ENCODE measurements at places on chromosomes 1 and 21.

- no peak for DNase-seq
Measured at GRCh38 chr1:67608661-67609576, 76.1 kb upstream of the GADD45A start.

DNA sequence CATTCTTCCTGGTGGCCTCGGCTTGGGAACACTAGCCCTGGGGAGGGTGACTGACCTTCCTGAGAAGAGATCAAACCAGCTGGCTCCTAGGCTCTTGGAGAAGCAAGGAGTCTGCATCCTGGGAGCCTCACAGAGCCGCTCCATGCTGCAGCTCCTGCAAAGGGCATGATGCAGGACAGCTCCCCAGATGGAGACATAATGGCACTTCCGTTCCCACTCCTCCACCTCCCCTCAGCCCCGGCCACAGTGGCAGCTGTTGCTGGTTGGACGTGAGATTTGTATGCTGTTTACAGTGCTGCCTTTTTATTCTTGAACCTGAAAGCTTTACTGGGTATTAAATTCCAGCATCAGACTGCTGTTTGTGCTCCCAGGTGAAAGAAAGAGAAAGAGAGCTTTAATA lies 83.7 kb upstream of the CTTNBP2NL start:
- DNase-seq, result no peak

DNA sequence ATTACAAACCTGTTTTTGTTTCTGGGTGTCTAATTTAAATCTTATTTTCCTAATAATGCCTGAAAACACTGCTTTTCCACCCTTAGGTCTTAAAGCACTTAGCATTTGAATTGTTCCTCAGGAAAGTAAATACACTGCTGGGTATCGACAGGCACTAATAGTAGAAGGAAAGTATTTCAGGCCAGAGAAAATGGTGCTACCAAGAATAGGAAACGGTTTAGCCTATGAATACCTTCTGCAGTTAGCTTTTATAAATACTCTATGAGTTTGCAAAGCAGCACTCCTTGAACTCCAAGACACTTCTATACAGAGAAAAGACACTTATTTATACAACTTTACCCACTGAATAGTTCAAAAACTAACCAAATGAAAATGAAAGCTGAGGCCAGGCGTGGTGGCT lies 6.8 kb downstream of the FUBP1 start:
- no peak for DNase-seq

- no peak for DNase-seq
Measured at GRCh38 chr1:163202833-163203451, at the start of gene RGS5. Gene RGS5 (minus strand): TSS chr1:163202916. CDS start chr1:163202835, 81 bp downstream.

- no peak for DNase-seq
Measured at GRCh38 chr1:163071405-163072255, 2.5 kb downstream of the RGS4 start.

GRCh38 chr1:185894791-185895190 lies 160.6 kb downstream of the HMCN1 start:
- no peak for DNase-seq

DNA sequence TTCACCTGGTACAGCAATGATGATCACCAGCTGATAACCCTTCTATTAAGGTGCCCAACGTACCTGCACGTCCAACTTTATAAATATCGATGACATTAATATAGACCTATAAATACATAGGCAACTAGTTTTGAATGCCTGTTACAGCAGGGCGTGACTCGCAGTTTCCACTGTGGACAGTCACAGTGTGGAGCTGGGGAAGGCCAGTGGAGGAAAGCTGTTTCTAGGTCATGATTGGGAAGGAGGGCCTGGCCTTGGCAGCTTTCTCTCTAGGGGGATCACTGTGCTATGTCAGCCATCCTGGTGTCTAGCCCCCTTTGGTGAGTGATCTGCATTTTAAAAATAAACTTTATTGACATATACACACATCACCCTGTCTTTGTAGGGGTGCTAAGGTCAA lies 4.4 kb upstream of the PRDM15 start:
- DNase-seq, result no peak

GRCh38 chr1:37931102-37931360 lies 15.8 kb downstream of the INPP5B start:
- no peak for DNase-seq

DNA sequence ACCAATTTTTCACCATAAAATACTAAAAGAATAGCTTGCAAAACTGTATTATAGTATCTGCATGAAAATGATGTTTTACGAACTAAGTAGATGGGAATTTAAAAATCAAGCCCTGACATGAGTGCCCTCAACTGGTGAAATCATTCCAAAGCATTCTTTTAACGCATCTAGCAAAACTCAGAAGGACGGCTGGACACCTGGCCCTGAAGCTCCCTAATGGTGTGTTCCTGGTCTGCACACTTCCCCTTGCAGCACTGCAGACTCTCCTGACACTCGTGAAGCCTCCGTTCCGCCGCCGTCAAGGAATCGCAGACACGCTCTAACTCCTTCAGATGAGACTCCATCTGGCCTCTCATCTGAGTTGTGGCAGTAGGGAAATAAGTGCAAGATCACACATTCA lies 39.9 kb downstream of the ODF2L start:
- no peak for DNase-seq

DNA sequence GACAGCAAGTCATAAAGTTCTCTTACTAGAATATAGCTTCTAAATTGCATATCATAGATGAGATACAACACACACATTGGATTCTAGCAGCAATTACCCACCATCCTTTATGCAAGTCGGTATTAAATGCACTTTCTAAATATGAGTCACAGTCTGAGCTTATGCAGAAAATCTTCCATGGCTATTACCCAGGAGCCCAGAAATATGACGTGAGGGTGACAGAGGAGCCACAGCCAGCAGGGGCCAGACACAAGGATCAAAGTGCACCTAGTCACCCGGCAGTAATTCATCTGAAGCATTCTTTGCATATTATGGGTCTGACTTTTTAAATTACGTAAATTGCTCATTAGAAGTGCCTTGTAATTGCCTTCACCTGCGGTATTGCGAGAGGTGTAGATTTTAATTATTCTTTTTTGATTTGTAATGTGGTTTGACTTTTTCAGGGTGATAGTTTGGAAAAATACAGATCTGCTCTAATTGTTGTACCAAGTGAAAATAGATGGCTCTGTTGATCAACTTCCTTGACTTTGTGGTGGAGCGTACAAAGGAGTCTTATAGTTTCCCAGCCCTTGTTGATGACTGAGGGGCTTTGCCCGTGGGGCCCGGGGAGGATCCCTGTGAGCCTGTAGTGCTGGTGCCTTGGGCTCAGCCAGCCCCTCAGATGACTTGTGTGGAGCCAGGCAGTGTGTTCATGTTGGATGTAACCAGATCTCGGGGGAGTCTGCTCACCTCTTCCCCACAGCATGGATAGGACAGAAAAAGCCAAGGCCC lies 470.0 kb upstream of the VAMP3 start:
- no peak for DNase-seq

DNA sequence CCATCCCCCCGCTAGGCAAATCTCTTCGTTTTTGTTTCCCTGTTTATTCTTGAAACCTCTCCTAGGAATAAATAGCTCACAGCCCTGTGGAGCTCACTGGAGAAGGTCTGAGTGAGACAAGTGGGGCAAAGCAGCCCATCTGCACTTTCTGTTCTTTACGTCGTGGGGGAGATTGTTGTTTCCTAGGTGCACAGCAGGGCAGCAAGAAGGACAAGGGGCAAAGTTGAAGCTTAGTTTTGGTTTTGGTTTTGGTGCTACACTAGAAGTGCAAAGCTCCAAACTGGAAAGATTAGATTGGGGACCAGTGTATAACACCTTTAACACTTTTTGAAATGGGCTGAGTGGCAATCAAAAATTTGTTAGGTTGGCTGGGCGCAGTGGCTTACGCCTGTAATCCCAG lies 76.6 kb downstream of the GPR88 start:
- no peak for DNase-seq

DNA sequence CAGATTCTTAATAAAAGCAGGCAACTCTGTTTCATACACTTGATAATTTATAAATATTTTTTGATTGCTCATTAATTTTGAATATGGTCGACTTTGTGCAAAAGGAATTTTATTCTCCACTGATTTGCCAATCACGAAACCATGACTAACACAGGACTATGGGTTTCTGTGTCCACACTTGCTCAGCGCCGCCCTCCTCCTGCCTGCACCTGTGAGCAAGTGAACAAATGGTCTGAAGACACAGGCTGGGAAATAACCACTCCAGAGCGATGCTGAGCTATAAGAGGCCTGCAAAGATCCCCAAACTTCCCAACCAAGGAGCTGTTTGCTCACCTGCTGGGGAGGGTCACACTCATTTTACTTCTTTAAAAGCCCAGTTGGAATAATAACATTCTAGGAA lies 19.6 kb downstream of the ABCB10 start:
- DNase-seq, result no peak

GRCh38 chr1:104488296-104489015 lies 738.8 kb downstream of the AMY1C start:
- no peak for DNase-seq

DNA sequence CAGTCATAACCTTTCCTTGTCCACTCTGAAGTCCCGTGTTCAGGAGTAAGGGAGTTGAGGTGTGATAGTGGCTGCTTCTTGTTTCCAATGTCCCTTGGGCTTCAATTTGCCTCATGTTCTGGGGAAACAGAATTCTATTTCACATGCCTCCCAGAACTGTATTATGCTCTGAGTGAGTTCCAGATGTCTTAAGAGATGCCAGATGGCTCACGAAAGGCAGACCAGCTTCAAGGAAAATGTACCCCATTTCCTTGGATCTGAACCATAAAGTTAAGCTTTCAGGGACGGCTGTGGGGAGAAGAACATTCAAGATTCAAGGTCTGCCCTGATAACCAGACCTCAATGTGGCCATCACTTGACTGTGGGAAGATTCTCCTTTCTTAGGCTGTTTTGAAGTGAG lies 42.4 kb downstream of the C1orf87 start:
- DNase-seq, result no peak

DNA sequence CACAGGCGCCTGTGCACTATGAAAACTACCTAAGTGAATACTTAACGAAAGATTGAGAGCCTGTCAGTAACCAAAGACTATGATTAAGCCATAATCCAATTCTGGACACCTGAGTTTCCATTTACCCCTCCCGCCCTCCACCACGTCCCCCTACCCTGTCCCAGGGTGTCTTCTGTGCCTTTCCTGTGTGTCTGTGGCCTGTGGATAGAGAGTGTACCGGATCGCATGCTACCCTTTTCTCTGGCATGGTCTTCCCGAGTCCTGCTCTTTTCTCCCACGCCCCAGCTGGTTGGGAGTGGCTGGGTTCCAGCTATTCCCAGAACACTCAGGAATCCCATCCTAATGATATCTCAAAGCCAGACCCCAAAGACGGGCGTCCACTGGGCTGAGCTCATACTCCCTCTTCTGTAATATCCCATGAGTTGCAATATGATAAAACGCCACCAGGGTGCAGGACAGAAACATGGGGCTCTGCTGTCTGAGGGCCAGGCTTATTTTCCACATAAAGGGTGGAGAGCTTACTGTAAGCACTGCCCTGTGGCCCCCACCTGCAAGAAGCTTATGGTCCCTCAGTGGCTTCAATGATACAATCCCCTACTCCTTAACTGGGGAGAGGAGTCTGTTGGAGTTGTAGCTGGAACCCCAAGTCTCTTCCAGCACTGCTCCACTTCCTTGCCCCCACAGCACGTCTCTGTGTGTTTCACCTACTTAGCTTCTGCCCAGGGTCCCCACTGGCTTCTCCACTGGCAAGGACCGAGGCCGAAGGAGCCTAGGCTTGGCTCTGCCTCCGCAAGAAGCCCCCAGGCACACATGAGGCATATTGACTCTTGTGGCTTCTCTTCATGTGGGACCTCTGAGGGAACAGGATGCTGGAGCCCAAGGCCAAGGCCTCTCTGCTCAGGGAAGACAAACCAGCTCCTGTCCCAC lies 17.6 kb upstream of the ALX3 start:
- no peak for DNase-seq

GRCh38 chr1:145980457-145980994 lies 15.9 kb downstream of the TXNIP start:
- no peak for DNase-seq

- DNase-seq, result no peak
Measured at GRCh38 chr1:74237035-74237434, 1.8 kb downstream of the TNNI3K start.

DNA sequence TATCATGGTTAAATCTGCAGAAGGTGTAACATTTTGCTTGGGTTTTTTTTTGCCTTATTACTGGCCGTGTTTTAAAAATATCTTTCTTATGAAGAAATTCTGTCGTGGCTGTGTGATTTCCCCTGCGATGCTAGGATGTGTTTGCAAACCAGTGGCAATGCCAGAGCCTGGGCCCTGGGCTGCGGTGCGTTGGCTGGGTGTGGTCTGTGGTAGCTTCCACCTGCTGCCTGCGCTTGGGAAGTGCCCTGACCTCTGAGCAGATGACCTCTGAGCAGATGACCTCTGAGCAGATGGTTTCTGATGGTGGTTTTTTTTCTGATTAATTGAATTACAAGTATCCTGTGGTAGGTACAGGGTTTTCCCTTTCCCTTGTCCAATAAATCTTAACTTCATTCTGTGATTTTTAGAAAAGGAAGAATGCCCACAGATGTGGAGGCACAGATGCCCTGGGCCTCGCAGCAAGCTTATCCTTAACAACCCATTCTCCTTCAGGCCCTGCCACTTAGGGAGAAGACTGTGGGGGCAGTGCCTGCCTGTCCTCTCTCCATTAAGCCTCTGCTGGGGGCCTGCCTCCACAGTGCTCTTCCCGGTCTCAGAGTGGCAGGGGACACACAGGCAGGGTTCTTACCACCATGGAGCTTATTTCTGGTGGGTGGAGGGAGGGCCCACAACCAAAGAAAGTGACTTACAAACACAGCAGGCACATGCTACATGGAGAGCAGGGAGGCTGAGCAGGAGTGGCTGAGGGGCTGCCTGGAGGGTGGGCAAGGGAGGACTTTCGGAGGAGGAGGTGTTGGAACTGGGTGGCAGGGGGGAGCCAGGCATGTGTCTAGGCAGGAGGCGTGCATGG lies 81.7 kb downstream of the PCBP3 start:
- no peak for DNase-seq

GRCh38 chr1:156394835-156395461 lies 25.9 kb downstream of the RHBG start:
- DNase-seq, result no peak

DNA sequence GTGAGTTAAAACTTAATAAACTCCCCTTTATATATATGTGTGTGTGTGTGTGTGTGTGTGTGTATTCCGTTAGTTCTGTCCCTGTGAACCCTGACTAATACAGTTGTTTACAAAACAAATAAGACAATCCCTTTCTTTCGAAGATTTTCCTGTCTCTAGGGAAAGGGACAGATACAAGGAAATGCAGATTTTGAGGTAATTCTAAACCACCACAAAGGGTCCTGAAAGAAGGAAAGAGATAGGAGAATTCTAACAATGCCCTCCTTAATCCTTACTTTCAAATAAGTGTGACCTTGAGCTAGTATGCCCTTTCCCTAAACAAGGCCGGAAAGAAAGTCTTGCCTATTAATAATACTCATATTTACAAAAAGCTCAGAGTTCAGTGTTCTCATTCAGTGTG lies 164.8 kb upstream of the COL11A1 start:
- no peak for DNase-seq

- no peak for DNase-seq
Measured at GRCh38 chr1:210773450-210773849, 360.5 kb downstream of the KCNH1 start.
